ENCODE measurements at places on chromosomes 5 and 9. TPM values are rescaled to one million over a fixed set of nuclear protein-coding genes. Genes with fewer than 3 reads are reported as not detected.

DNA sequence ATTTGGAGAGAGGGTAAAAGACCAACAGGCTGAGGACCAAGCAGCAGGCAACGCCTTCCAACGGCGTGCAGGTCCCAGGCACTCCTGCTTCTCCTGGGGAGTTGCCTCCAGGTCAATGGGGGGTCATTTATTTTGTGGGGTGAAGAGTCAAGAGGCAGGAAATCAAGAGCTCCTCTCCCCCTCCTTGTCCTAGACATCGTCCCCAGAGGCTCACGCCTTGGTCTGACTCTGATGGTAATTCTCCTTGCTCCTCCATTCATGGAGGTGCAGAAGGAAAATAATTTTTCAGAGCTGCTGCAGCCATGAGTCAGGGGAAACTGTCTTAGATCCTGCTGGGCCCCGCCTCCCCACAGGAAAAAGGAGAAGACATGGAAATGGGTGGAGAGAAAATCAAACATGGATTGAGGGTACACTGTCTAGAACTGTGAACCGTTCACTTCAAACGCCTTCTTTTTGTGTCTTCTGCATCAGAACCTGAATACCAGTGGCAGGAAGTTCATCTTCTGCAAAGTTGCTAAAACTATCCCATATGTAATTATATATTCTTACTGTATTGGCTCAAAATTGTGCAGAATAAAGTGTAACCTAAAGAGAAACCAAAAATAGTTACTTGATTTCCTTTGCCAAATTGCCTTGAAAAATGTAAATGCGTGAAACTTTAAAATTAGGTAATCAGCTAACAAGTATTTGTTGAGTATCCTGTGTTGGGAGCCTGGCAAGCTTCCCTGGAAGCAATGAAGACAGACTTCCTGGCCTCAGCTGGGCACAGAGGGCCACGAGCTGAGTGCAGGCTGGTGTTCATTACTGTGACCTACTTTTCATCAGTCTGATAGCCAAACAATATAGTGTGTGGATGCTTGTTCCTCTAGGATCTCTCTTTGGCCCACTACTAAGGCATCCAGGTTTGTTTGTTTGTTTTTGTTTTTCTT, 142.0 kb downstream of the CMYA5 start:
- no peak for DNase-seq

GRCh38 chr9:1456301-1457024, 406.3 kb downstream of the DMRT2 start:
- DNase-seq: no peak

SOHLH1 gene
- total RNA-seq: not detected

- DNase-seq: no peak
Measured at GRCh38 chr5:3353561-3353960, 242.1 kb upstream of the IRX1 start.

GRCh38 chr5:173919443-173919842, 31.3 kb downstream of the CPEB4 start:
- DNase-seq: no peak

- DNase-seq: no peak
Measured at GRCh38 chr9:69861011-69861410, 40.4 kb downstream of the CFAP95 start.

PCDHGC4 gene
- total RNA-seq: 1.7 TPM

ITGA1 gene
- 34.9 TPM for total RNA-seq

PLAC8L1 gene
- total RNA-seq: not detected

IFNA2 gene
- not detected for total RNA-seq

BTNL8 gene
- 0.21 TPM for total RNA-seq

DNA sequence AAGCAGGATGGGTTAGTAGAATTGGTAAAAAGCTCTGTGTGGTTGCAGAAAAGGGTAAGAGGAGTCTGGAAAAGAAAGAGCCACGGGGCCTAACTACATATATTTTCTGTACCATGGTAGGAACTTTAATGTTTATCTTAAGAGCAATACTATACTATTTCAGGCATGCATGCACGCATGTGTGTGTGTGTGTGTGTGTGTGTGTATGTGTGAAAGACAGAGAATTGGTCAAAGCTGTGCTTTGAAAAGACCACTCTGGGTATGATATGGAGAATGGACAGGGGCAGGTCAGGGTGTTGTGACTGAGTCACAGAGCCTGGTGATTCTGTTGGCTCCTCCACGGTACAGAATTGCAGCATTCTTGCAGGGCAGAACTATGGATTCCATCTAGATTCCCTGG, 339.3 kb downstream of the SLIT3 start:
- no peak for DNase-seq

REEP2 gene
- 17.0 TPM for total RNA-seq

CDC25C gene
- 0.21 TPM for total RNA-seq

- DNase-seq: no peak
Measured at GRCh38 chr9:3903906-3904305, 378.1 kb upstream of the RFX3 start.

CCNJL gene
- 5.6 TPM for total RNA-seq

DNA sequence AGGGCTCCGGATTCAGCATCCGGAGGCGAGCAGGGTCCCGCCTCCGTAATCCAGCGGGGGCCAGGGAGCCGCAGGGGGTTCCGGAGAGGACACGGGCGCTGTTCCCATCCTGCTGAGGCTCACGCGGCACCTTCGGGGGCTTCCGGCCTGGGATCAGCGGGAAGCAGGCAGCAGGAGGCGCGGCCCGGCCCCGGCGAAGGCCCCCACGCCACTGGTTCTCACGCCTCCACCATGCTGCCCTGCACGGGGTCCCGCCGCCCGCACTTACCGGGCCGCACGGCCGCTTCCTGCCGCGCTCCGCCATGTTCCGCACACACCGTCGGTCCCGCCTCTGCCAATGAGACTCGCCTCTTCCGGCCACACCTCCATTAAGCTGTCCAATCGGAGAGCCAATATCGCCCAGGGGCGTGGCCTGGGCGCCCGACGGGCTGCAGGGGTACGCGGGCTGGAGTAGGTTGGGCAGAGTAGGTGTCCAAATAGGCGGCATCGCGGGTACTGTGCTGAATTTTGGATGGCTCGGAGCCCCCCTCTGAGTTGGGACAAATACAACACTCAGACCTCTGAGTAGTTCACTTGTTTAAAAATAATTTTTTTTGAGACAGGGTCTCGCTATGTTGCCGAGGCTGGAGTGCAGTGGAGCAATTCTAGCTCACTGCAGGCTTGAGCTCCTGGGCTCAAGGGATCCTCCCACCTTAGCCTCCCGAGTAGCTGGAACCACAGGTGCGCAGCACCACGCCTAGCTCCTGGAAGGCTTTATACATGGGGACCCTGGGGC, at the start of gene SPOUT1:
TSS of gene SPOUT1 (minus strand) at position 318 of the 775 bp plus-strand sequence. CDS start at position 304, 14 bp downstream.
- DNase-seq: peak; percentile 94

All from left cardiac atrium (tissue), 4 donors.